Osteocyte (in vitro differentiated cells): ENCODE measurements at places on chromosomes 11 and 22. TPM values are rescaled to one million over a fixed set of nuclear protein-coding genes. Genes with fewer than 3 reads are reported as not detected.
A peak's percentile ranks its signal among the peaks of the same experiment; 100 is the strongest.

DNA sequence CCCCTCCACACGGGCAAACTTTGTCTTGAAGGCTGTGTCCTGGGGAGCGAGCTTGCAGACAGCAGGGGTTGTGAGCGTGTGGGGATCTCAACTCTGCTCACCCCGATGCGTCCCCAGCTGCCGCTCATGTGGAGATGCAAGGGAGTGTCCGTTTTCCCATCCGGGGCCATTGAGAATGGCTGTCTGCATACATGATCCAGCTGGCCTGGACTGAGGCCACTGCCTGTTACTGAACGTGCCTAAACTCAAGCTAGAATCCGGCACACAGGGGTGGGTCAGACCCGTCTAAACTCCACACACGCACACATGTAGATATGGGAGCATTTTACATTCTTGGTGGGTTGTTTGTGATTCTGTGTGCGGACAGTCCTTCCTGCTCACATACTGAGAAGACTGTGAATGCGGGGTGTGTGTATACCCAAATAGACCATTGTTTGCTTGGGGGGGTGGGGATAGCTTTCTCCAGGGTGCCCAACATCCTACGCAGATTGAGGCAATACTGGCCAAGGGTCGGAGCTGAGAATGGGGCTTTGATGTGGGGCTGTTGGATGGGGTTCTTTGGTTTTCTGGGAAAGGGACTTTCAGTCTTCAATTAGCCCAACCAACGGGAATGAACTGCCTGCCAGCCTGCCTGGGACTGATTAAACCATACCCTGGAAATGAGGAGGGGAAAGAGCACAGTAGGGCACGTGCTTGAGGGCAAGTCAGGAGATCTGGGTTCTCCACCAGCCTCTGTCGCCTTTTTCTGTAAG is 60.4 kb downstream of the ST3GAL4 start:
- H3K27ac ChIP-seq, result peak overlapping the region; percentile 31
- no peak overlapping the region for H3K4me3 ChIP-seq
- no peaks in the 10 kb centered on the region for H3K27me3 ChIP-seq
- no peak for DNase-seq

DNA sequence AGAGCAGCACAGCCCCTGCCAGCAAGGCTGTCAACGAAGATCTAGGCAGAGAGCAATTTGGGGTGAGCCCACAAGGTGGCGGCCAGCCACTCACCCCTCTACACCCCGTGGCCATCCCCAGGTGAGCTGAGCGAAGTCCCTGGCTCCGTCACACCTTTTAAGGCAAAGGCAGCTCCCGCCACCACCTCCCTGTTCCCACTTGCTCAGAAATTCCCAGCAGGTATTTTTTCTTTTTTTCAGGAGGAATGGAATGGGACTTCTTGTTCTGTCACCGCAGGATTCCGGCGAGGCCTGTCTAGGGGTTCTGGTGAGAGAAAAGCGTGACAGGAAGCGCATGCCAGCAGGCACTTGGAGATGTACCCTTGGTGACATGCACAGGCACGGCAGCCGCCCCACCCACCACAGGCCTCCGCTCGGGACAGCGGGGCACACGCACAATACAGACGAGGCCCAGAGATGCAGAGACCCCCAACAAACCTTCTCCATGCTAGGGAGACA is 10.0 kb downstream of the RPL3 start:
- peak overlapping the region; percentile 53 for H3K4me3 ChIP-seq
- peaks cover 26% of the 10 kb centered on the region for H3K36me3 ChIP-seq
- peak overlapping the region; percentile 100 for H3K27ac ChIP-seq

- no peaks in the 10 kb centered on the region for H3K27me3 ChIP-seq
- peaks cover 55% of the 10 kb centered on the region for H3K4me1 ChIP-seq
- peaks cover 31% of the 10 kb centered on the region for H3K36me3 ChIP-seq
- H3K27ac ChIP-seq, result peak overlapping the region; percentile 29
- no peak for DNase-seq
- no peak overlapping the region for H3K4me3 ChIP-seq
Observed at GRCh38 chr11:57792060-57792541, 30.5 kb downstream of the CTNND1 start.

GRCh38 chr22:42931421-42932196 is 74.5 kb upstream of the ARFGAP3 start:
- H3K4me3 ChIP-seq, result no peak overlapping the region
- DNase-seq, result no peak
- H3K27ac ChIP-seq, result peak overlapping the region; percentile 100
- no peaks in the 10 kb centered on the region for H3K27me3 ChIP-seq

GRCh38 chr11:129918361-129918760 is 23.0 kb upstream of the NFRKB start:
- no peak overlapping the region for H3K4me3 ChIP-seq
- peaks cover under 1% of the 10 kb centered on the region for H3K4me1 ChIP-seq
- no peak for DNase-seq
- H3K27me3 ChIP-seq, result no peaks in the 10 kb centered on the region
- H3K36me3 ChIP-seq, result peaks cover 23% of the 10 kb centered on the region
- no peak overlapping the region for H3K27ac ChIP-seq

DNA sequence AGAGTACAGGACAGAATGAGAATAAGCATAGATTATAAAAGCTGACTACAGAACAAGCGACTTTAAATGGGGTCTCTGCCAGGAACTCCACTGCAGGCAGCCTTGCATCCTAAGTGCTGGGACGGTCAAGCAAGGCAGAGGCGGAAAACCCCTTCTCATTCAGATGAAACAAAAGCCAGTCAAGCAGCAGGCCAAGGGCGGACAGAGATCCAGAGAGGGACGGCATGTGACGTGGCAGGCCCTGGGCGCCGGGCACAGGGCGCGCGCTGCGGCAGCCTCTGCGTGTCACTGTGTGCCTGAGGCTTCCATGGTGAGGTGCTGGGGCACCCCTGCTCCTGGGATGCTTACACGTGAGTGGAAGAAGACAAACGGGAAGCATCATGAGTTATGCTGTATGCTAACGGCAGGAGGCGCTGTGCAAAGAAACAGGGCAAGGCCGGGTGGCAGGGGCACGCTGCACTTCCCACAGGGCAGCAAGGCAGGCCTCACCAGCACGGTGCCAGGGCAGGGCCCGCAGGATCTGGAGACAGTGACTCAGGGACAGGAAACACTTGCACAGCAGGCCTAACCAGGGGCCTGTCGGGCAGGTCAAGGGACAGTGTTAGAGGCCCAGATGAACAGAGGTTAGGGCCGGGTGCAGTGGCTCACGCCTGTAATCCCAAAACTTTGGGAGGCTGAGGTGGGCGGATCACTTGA is 6.2 kb downstream of the TOLLIP start:
- peak; percentile 76 for DNase-seq
- no peaks in the 10 kb centered on the region for H3K36me3 ChIP-seq
- H3K4me3 ChIP-seq, result no peak overlapping the region
- no peaks in the 10 kb centered on the region for H3K27me3 ChIP-seq
- no peak overlapping the region for H3K27ac ChIP-seq
- H3K4me1 ChIP-seq, result peaks cover 55% of the 10 kb centered on the region

- H3K36me3 ChIP-seq, result no peaks in the 10 kb centered on the region
- peaks cover 8% of the 10 kb centered on the region for H3K27me3 ChIP-seq
- peaks cover 7% of the 10 kb centered on the region for H3K4me1 ChIP-seq
- H3K27ac ChIP-seq, result no peak overlapping the region
Observed at GRCh38 chr22:40081662-40082061, 86.9 kb downstream of the FAM83F start.

DNA sequence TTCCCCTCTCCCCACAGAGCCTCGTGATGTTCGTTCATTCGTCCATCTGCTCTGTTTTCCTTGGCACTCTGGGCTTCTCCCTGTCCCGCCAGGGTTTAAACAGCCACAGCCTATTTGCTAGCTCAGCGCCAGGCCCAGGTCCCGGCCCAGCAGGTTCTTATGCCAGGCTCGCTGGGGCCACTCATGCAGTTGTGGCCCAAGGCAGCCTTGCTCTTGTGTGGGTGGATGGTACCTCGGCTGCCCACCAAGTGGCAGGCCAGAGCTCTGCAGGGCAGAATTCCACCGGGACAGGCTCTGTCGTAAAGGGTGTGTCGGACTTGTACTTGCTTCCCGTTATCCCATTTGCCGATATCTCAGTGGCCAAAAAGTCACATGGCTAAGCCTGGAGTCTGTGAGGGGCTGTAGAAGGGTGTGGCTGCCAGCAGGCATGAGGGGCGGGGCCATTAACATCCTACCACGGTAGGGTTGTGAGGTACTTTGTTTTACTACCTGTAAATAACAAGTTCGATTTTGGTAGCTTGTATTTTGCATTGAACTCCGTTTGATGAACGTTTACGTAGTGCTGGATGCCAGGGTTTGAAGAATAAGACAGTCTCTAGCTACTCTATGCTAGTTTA is 7.9 kb downstream of the FAM118A start:
- H3K4me3 ChIP-seq, result no peak overlapping the region
- H3K4me1 ChIP-seq, result peaks cover 36% of the 10 kb centered on the region
- no peaks in the 10 kb centered on the region for H3K27me3 ChIP-seq
- H3K27ac ChIP-seq, result peak overlapping the region; percentile 97
- no peak for DNase-seq
- H3K36me3 ChIP-seq, result peaks cover 1% of the 10 kb centered on the region

- H3K4me1 ChIP-seq, result no peaks in the 10 kb centered on the region
- H3K27me3 ChIP-seq, result no peaks in the 10 kb centered on the region
- no peak overlapping the region for H3K4me3 ChIP-seq
- H3K27ac ChIP-seq, result no peak overlapping the region
- no peaks in the 10 kb centered on the region for H3K36me3 ChIP-seq
- no peak for DNase-seq
Observed at GRCh38 chr11:87739261-87739660, 436.0 kb downstream of the RAB38 start.

DNA sequence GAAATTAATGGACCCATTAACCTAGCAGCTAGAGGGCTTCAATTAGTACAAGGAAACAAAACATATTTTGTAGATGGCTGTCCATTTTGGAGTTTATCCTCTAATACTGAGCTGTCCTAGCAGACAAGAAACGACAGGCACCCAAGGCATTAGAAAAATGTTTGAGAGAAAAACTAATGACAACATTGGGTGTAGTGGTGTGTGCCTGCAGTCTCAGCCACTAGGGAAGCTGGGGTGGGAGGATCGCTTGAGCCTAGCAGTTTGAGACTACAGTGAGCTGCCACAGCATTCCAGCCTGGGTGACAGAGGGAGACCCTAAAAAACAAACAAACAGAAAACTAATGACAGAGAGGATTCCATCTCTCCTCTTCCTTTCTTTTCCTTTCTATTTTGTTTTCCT is 1.5 kb downstream of the A4GALT start:
- H3K4me1 ChIP-seq, result peaks cover 43% of the 10 kb centered on the region
- peak overlapping the region; percentile 83 for H3K4me3 ChIP-seq
- peak overlapping the region; percentile 88 for H3K27ac ChIP-seq
- DNase-seq, result no peak
- peaks cover 2% of the 10 kb centered on the region for H3K36me3 ChIP-seq
- peaks cover 5% of the 10 kb centered on the region for H3K27me3 ChIP-seq

DNA sequence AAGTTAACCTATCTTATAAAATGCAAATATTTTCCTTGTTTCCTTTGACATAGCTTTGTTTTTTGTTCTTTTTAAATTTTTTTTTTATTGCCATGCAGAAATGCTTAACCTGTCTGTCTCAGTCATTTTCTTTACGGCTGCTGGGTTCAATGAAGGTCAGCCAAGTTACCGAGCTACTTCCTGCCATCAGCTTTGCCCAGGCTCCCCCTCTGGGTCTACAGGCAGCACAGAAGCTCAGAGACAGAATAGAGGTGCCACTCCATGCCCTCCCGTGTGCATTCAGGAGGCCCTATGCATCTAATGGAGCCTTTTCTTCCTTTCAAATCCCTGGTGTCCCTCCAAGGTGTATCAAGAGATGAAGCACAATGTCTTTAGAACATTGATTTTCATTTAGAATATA is 411.0 kb upstream of the NARS2 start:
- H3K27ac ChIP-seq, result no peak overlapping the region
- no peak for DNase-seq
- no peaks in the 10 kb centered on the region for H3K27me3 ChIP-seq
- peaks cover 9% of the 10 kb centered on the region for H3K4me1 ChIP-seq
- H3K4me3 ChIP-seq, result no peak overlapping the region

DNA sequence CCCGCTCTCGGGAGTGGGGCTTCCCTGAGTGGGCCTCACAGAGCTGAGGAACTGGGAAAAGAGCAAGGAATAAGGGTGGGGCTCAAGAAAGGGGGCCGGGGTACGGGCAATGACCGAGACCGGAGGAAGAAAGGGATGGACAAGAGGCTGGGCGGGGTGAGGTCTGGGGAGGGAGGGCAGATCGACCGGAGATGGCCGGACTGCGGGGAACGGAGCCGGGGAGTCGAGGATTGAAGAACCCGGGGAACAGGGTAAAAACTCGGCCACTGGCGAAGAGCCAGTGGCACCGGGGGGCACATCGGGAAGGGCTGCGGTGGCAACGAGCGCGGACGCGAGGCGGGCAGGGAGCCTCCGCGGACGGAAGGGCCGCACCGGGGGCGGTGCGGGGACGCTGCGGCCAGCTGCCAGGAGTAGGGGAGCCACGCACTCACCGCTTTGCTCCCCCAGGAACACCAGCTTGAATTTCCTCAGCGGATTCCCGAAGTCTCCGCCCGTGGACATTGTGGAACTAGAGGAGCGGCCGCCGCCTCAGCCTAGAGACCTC is 667 bp downstream of the RAB6A start:
- peak overlapping the region; percentile 97 for H3K27ac ChIP-seq
- peaks cover 30% of the 10 kb centered on the region for H3K4me1 ChIP-seq
- DNase-seq, result no peak
- H3K4me3 ChIP-seq, result peak overlapping the region; percentile 99

- peak; percentile 94 for DNase-seq
- no peaks in the 10 kb centered on the region for H3K36me3 ChIP-seq
- H3K4me3 ChIP-seq, result peak overlapping the region; percentile 12
- H3K4me1 ChIP-seq, result peaks cover 22% of the 10 kb centered on the region
Observed at GRCh38 chr11:78030429-78031325, 7.6 kb upstream of the KCTD14 start.

GRCh38 chr11:120867988-120868387 is 155.9 kb upstream of the TBCEL start:
- no peaks in the 10 kb centered on the region for H3K4me1 ChIP-seq
- H3K27me3 ChIP-seq, result no peaks in the 10 kb centered on the region
- H3K36me3 ChIP-seq, result no peaks in the 10 kb centered on the region
- no peak overlapping the region for H3K4me3 ChIP-seq
- no peak for DNase-seq
- no peak overlapping the region for H3K27ac ChIP-seq

OR8G1 gene
- total RNA-seq, result not detected in 2 replicates

MOGAT2 gene
- total RNA-seq, result not detected in 2 replicates

GLYAT gene
- not detected in 2 replicates for total RNA-seq

SYT8 gene
- total RNA-seq, result 5.0 and 6.2 TPM in 2 replicates

CHRM4 gene
- total RNA-seq, result 0.21 TPM in 1 of 2 replicates, not detected in the other

SLC5A1 gene
- total RNA-seq, result not detected in 2 replicates

TESMIN gene
- 0.55 and 0.56 TPM in 2 replicates for total RNA-seq

CARD18 gene
- not detected in 2 replicates for total RNA-seq

NXPE2 gene
- total RNA-seq, result not detected in 2 replicates

CABP4 gene
- 0.35 TPM in 1 of 2 replicates, not detected in the other for total RNA-seq

LRP4 gene
- 49.3 and 54.1 TPM in 2 replicates for total RNA-seq

DGAT2 gene
- 0.13 TPM in 1 of 2 replicates, not detected in the other for total RNA-seq
